ENCODE measurements at places on chromosomes 5 and 9. TPM values are rescaled to one million over a fixed set of nuclear protein-coding genes. Genes with fewer than 3 reads are reported as not detected.

The LCN1 gene
- total RNA-seq: not detected

DNA sequence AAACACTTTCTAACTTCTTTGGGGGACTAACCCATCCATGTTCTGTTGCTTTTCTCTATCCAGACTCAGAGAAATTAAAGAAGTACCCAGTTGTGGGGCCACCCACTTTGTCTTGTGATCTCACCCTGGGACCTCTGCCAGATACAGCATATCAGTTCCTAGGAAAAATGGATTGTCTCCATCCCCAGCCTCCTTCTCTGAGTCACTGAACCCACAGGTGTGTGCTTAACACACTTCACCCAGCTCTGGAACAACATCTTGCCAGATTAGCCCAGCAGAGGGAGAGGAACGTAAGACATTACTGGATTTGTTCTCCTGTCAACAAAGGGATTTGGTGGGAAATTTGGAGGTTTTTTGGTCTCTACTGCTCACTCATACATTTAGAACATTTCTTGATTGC lies 19.2 kb downstream of the FAM240B start:
- no peak for DNase-seq

- no peak for DNase-seq
These were observed 14.6 kb downstream of the HK3 start for GRCh38 chr5:176884571-176884890.

DNA sequence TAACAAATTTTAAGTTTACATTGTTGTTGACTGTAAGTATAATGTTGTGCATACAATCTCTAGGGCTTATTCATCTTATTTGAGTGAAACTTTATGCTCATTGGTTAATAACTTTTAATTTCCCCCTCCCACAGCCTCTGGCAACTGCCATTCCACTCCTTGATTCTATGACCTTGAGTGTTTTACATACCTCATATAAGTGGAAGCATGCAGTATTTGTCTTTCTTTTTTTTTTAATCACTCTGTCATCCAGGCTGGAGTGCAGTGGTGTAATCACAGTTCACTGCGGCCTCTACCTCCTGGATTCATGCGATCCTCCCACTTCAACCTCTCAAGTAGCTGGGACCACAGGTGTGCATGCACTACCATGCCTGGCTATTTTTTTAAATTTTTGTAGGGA lies 83.9 kb downstream of the KCTD16 start:
- DNase-seq: no peak

The ANKRD18A gene
- 1.5 TPM for total RNA-seq

- peak; percentile 68 for DNase-seq
These were observed 97.8 kb downstream of the TSSK1B start for GRCh38 chr5:113336975-113337374.

DNA sequence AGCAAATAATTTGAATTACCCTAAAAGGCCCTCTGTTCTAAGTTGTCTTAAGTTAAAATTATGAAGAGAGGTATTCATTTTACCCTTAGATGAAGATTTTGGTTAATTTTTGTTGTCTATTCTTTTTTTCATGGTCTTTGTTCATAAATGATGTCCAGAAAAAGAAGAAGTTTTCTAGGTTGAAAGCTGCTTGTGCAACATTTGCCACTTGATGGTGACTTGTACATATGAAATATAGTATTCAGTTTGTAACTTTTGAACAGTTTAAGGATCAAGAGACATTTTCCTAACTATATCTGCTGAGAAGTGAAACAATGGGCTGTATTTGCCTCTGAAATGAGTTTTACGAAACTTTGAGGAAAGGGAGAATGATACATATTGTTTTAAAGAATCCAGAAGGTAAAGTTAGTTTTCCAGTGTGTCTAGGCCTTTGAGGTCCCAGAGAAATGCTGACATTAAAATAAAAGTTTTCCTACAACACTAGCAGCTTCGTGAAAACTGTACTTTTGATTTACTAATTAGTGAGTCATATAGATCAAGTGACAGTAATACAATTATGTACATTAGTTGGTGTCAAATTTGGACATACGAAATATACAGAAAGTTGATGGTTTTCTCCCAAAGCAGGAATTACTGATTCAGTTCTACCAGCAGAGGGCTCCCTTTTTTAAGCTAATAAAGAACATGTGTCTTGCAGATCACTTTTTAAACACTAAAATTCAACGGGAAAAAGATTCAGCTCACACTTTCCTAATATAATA lies 70.5 kb downstream of the PIK3R1 start:
- no peak for DNase-seq

DNA sequence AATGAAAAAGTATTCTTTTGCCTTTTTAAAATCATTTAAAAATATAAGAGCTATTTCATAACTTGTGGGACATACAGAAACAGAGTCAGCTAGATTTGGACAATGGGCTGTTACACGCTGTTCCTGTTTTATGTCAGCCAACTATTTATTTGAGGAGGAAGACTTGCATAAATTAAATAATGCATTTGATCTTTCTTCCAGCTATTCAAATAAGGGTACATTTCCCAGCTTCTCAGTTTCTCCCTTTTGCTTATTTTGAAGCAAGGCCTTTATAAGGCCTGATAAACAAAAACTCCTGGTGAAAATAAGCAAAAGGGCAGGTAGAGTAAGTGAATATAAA lies 6.5 kb downstream of the STOM start:
- DNase-seq: no peak

The CFAP90 gene
- not detected for total RNA-seq

DNA sequence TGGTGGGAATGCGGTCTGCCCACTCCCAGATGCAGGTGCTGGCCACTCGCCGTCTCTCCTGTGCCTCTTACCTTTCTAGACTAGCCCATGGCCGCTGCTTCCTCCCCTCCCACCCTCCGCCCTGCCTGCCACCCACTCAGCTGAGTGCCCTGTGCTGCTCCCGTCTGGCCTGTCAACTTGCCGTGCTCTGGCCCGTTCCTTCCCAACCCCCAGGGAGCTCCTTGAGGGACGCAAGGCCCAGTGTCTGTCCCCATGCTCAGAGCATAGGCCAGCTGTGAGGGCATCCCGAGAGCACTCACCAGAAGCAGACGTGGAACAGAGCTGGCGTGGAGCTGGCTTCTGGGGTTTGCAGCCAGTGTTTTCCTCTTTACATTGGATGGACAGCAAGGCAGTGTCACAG lies 20.2 kb downstream of the HNRNPH1 start:
- no peak for DNase-seq

DNA sequence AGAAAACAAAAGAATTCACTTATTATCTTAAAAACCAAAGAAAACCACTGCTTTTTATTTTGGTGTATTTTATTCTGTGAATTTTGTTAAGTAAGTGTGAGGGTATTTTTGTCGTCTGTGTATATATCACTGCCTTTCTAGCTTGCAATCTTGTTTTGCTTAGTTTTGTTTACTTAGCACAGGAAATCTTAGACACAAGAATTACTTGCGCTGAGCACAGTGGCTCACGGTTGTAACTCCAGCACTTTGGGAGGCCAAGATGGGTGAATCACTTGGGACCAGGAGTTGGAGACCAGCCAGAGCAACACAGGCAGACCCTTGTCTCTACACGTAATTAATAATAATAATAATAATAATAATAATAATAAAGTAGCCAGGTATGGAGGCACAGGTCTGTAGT lies 230.3 kb downstream of the PAPPA start:
- no peak for DNase-seq

- no peak for DNase-seq
These were observed 10.2 kb downstream of the SPATA9 start for GRCh38 chr5:95672641-95673040.

The ALAD gene
- total RNA-seq: 19.4 TPM

- no peak for DNase-seq
These were observed 85.2 kb upstream of the CDH12 start for GRCh38 chr5:22938362-22938761.

GRCh38 chr9:136316896-136317676 lies 10.3 kb upstream of the GPSM1 start:
- DNase-seq: no peak

The GRXCR2 gene
- total RNA-seq: not detected

- DNase-seq: peak; percentile 11
These were observed 208.6 kb downstream of the EPB41L4A start for GRCh38 chr5:112210430-112211005.

DNA sequence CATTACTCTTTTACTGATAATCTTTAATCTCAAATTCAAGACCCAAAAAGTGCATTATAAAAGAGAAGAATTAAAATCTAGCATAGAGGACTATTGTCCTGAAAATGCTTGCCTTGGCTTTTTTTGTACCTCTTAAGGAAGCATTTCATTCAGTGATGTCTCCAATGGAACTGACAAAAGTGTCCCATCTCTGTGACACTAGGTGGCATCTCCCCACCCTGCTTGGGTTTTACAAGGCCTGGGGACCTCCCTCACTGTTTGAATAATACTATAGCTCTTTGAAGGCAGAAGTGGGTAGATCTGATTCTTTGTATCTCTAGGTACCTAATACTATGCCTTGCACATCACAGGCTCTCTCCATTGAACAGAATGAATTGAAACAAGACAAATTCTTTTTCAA lies 180.6 kb downstream of the EPB41L4A start:
- DNase-seq: no peak

The PCAT7 gene
- total RNA-seq: not detected

The PITX1 gene
- 0.26 TPM for total RNA-seq

GRCh38 chr9:38053697-38054461 lies 15.1 kb downstream of the SHB start:
- no peak for DNase-seq

The HRCT1 gene
- 2.4 TPM for total RNA-seq

The TMEM215 gene
- total RNA-seq: 0.18 TPM

- no peak for DNase-seq
These were observed 29.4 kb upstream of the SPATA31D4 start for GRCh38 chr9:81898851-81899250.

Data from pulmonary artery endothelial cell (primary cell).